Effector memory CD4-positive, alpha-beta T cell (primary cell): ENCODE measurements at places on chromosomes 6 and 20.

DNA sequence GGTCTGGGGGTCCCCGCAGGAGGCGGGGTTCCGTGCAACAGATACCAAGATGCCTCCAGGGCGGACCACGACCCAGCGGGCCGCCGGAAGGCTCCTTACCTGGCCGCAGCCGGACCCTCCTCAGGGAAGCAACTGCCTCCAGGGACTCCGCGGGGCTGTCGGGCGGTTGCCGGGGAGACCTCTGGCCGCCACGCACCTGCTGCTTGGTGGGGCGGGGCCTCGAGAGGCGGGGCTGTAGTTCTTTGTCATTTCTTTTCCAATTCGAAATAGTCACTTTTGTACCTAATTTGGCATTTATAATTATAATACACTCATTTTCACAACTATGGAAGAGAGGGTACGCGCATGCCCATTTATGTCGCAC, 647 bp downstream of the AK9 start:
- DNase-seq, result peak; percentile 25

DNA sequence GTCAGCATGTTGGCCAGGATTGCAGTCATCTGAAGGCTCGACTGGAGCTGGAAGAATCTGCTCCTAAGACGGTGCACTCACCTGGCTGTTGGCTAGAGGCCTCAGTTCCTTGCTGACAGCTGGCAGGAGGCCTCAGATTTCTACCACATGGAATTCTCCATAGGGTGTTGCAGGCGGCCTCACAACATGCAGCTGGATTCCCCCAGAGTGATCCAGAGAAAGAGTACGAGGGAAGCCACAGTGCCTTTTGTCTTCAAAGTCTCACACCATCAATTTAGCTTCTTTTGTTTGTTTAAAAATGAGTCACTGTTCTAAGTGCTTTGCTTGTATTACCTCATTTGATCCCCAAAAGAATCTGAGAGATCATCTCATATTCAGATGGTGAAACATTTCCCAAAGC, 65.5 kb upstream of the FYN start:
- DNase-seq, result no peak

GRCh38 chr6:6723921-6724538, 135.5 kb downstream of the LY86 start:
- DNase-seq, result no peak

GRCh38 chr6:14108571-14109410, 8.8 kb upstream of the CD83 start:
- DNase-seq, result peak; percentile 18

GRCh38 chr6:131548441-131548840, 24.6 kb upstream of the ARG1 start:
- DNase-seq, result no peak

GRCh38 chr20:16552015-16552414, 21.2 kb downstream of the KIF16B start:
- DNase-seq, result no peak

- DNase-seq, result no peak
These were observed 258.5 kb downstream of the KIF16B start for GRCh38 chr20:16314748-16315159.

DNA sequence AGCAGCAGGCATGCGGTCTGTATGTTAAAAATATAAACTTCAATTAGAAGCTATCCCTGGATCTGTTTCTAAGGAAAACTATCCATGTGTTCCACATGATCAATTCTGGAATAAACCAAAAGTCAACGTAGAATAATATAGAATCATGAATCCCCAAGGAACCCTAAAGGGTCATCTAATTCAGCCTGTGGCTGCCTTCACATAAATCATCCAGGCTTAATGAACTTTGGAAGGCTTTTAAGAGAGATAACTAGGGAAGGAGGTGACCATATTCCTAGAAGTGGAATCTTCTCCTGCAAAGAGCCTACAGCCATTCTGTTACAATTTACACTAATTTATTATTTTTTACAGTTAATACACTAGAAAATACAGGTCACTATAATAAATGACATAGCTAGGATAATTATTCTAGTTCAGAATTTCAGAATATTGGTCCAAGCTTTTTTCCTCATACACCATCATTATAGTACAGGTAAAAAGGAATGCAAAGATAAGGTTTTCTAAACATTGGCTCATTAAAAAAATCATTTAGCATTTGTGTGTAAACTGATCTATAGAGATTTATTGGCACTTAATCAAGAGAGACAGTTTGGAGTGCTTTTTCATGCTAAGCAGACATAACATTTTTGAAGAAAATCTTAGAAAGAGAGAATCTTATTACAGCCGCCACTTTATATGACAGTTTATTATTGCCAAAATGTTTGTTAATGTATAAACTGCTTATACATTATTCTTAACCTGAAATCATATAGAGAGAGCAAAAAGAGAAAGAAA, 851.2 kb downstream of the PHF3 start:
- no peak for DNase-seq

GRCh38 chr6:70166088-70166958, 136.6 kb downstream of the COL9A1 start:
- DNase-seq, result no peak

GRCh38 chr6:90233994-90234393, 62.6 kb downstream of the BACH2 start:
- peak; percentile 55 for DNase-seq

DNA sequence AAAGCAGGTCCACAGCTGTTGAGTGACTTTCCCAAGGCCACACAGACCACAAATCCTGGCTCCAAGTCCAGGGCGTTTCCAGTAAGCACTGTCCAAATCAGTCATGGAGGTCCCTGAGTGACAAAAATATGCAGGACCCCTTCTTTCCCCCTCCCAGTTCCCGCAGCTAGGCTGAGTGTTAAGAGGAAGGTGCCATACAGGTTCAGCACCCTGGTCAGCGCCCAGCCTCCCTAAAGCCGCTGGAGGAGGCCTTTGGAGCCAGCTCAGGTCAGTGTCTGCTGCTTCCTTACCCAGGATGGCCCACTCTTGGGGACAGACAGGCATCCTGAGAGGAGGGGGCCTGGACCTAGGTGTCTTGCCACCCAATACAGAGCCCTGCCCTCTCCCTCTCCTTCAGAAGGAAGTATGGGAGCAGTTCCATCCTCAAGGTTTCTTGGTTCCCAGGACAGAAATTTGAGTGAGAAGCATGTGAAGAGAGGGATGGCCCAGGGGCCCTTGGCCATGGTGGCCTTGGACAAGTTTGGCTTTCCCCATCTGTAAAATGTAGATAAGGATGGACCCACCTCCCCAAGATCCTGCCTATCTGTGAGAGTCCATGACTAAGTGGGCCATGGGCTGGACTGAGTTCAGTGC, 13.2 kb downstream of the TMEM74B start:
- DNase-seq, result no peak

DNA sequence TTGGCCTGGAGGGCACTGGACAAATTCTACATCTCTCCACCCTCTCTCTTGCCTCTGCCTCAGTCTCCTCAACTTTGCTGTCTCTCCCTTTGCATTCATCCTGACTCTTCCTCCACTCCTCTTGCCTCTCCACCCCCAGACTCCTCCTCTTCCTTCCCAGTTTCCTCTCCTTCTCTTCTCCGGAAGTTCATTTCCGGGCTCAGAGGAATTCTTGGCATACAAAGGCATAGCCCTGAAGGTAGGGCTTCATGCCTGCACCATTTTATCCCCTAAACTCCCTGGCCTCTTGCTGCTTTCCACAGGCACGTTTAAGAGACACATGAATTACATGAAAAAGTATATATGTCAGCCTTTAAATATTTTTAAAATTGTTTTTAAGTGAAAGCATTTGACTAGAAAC, 10.6 kb downstream of the BFSP1 start:
- no peak for DNase-seq

DNA sequence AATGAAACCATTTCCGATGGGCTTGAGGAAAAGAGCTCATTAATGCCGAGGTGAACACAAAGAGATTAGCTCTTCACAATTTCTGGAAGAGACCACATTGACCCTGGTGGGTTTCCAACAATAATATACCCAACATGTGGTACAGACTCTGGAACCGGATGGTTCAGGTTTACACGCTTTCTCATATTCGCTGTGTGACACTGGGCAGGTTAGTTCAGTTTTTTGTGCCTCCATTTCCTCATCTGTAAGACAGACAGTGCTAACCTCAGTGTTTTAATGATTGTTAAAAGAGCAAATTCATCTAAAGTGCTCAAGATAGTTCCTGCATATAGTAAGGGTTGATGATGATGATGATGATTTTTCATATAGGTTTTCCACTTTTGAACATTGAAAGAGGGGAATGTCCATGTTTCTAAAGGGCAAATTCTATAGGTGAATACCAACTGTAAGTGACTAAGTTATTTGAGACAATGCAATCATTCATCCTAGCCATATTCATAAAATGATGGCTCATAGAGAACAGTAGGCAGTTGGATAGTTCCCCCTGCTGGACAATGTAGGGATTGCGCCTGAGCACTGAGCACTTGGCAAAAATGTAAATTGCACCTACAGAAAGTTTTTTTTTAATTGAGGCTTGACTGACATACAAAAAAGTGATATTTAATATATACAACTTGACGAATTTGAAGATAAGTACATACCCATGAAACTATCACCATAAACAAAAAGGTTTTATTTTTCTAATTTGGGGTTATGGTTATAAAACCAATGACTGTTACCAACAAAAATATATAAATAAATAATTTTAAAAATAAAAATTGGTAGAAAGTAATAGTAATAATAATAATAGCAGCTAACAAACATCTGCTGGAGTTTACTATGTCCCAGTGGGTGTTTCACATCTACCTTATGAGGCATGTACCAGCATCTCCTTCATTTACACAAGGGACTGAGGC, 2.1 kb upstream of the PERP start:
- peak; percentile 63 for DNase-seq

GRCh38 chr6:165685302-165685701, 22.3 kb upstream of the PDE10A start:
- no peak for DNase-seq

DNA sequence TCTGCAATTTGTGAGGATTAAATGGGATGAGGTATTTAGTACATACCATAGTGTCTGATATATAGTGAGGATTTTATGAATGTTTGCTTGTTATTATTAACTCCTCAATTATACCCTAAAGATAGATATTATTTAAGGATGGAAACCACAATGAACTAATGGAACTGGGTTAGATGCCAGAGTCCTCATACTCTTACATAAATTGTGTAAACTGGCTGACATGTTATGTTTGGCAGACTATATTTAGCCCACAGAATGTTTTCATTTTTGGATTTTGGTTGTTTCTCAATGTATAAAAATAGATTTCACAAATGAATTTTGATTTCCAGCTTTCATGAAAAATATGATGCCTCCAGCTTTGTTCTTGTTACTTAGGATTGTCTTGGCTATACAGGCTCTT, 37.6 kb downstream of the HTR1B start:
- no peak for DNase-seq

DNA sequence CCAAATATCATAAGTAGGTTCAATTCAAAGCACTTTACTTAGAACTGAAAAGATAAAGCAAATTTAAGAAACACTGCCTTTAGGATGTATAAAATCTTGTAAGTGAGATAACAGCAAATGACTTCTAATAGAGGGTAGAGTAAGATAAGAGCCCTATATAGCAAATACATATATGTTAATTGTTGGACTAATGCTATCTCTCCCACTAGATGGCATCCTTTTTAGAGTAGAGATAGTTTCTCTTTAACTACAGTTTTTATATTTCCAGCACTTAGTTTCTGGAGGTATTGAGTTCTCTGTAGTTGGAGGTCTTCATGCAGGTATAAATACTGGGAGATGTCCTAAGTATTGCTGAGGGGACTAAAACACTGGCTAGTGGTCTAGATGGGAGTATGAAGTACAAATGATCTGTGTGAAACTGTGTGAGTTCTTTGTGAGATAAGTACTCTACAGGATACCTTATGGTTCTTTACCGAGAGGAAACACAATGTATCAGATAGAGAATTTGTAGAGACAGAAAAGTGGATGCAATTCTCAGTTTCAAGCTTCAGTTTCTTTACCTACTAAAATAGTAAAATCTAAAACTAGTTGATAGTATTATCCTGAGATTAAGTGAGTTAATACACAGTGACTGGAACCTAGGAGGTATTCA, 399.3 kb downstream of the KHDRBS2 start:
- DNase-seq, result no peak
